Right hindlimb (tissue), 1 donor: ENCODE measurements at places on chromosomes 2 and 18.

DNA sequence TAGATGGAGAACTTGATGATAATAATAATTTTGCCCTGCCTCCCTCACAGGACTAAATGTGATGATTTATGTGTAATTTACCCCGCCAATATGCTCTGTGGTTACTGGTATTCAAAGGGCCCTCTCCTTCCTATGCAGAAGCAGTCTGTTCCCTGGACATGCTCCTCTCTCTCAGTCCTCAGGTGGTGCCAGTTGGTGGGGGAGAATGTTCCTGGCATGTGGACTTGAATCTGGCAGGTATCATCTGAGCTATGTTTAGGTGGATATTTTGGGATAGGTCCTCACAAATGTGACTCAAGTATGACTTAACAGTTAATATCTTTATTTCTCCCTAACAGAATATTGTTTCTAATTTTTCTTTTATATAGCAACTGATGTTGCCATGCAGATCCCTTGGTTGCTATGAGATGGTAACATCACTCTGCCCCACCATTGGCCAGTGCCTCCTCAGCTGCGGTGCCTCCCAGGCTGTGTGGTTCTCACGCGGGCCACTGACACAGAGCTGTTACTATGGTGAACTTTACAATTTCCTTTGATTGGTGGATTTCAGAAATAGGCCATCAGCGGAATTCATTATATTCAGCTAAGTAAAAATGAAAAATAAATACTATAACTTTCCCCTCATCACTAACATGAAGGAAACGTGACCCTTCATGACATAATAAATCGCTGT is 106.7 kb upstream of the PELI1 start:
- peak; percentile 38 for DNase-seq

DNA sequence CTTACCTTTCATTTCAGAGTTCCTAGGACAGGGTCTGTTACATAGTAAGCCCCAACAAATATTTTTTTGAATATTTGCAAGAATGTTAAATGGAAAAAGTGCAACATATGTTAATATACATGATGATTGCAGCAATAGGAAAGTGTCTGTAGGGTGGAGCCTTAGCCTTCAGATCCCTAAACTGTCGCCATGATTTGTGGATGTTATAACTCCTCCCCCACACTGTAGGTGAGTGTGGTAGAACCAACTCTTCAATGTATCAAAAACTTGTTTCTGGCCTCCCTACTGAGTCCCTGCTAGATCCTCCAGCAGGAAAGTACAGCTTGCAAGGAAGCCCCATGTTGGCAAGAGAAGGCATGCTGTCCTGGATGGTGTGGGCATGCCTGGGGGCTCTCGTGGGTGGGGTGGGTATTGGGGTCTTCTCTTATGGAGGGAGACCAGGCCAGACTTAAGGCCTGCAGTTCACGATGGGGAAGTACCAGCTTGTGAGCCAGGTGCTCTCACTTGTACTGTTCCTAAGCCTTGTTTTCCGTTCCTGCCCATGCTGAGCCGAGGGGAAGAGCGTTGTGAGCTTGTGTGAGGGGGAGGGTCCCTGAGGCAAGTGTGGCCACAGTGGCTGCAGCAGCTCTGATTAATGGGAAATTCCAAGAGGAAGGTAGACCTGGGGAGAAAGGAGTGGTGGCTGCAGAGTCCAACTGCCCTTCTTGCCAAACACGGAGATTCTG is 11.4 kb downstream of the FHOD3 start:
- DNase-seq = no peak

DNA sequence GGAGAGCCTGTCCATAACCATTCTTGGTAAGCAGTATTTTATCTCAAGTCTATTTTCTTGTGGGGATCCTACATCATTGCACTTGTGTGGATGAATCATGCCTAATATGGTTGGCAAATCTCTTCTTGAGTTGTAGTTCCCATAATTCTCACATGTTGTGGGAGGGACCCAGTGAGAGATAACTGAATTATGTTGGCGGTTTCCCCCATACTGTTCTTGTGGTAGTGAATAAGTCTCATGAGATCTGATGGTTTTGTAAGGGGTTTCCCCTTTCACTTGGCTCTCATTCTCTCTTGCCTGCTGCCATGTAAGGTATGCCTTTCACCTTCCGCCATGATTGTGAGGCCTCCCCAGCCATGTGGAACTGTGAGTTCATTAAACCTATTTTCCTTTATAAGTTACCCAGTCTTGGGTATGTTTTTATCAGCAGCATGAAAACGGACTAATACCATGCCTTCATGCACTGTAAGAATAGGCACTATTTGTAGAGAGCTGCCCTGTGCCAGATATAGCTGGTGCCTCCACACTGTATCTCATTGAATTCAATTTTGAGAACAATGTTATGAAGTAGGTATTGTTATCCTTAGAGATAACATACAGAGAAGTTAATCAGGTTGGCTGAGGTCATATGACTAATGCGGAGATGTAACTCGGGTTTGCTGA is 148.3 kb downstream of the PLCL1 start:
- DNase-seq = no peak

- DNase-seq = no peak
These were observed 1144.8 kb upstream of the FANCL start for GRCh38 chr2:59385971-59386370.

DNA sequence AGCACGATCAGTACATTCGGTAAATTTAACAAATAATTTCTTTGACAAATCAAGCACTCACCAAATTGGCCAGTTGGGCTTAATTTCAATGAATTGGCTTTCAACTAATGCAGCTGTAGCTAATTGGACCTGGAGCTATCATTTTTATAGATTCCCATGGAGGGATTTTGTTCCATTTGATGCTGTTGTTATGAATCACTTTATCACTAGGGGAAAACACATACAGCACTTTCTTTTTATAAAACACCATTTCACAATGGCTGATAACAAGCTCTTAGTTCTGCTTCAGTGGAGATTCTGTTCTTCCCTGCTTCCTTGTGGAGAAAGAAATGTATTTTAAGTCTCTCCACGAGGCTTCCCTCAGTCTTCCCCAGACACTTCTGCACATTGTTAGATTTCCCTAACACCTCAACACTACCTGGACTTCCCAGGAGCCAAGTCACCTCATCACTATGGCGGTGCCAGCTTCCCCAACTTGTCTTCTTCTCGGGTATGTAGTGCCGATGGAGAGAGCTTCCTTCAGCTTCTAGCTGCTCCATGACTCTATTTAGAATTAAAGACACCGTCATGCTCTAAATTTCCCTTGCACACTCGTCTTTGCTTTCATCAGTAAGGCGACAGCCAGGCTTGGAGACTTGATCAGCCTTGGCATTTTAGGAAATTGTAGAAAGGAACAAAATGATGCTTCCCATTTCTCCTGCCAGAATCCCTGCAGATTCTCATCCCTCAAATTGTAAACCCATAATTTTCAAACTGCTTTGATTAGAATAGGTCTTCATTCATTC is 72.0 kb downstream of the INPP5D start:
- DNase-seq = no peak

- DNase-seq = no peak
These were observed 213.9 kb upstream of the ITGA4 start for GRCh38 chr2:181243319-181243718.

DNA sequence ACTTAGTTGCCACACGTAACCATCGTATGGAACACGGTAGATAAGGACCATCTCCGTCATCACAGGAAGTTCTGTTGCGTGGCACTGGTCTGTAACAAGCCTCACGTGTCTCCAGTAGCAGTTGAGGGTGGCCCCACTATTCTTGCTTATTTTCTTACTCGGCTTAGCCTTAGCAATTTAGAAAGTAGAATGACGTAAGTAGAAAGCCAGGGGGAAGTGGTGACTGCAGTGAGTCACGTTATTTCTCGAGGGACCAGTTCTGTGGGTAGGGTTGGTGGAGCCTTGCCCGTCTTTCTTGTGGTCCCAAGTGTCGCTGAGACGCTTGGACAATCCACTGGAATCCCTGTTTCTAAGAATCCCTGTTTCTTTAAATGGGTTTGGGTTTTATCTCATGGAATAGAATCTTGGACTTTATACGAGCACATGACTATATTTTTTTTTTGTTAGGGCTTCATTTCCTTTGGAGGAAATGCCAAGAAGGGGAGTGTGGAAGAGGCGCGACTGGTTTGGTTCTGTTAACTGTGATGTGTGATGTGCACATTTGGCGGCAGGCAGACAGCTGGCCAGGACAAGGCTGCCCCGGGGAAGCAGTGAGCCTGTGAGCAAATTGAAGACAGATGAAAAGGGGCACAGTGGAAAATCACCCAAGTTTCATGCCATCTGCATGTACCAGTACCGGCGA is 96.2 kb downstream of the CABLES1 start:
- peak; percentile 63 for DNase-seq

DNA sequence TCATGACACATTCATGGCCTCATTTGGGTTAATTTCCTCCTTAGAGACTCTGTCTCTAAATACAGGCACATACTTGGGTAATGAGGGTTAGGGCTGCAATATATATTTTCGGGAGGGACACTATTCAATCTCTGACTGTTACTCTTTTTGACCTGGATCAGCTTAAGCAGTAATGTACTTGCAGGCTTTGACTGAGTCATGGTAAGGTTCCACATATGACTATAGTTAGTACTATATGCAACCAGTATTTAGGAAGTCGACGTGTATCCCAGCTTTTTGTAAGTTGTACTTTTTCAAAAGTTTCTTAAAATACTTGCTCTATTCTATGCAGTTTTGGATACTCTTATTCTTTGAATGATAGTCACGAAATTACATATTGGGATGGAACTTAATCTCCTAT is 37.2 kb upstream of the CDH19 start:
- no peak for DNase-seq

GRCh38 chr2:139201516-139201915 is 421.3 kb upstream of the NXPH2 start:
- no peak for DNase-seq

- peak; percentile 48 for DNase-seq
These were observed 54.5 kb downstream of the SCN2A start for GRCh38 chr2:165293440-165294420.

- DNase-seq = peak; percentile 38
These were observed 267.8 kb downstream of the TSN start for GRCh38 chr2:122023059-122023864.

DNA sequence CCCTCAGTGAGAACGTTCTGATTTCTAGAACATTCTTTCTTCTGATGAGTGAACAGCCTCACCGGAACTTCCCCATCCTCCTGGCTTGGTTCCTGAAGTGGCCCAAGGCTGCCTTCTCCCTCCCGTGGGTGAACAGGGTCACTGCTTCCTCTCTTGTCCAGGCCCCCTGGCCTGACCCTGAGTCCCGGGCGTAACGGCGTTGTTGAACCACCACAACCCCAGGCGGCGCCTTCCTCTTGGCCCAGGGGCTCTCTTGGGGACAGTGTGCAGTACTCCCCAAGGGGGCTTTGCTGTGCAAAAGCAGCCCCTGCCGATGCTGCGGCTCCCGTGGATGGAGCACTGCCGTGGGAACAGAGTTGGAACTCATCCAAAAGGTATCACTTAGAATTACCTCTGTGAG is 147.2 kb downstream of the TSN start:
- DNase-seq = no peak

DNA sequence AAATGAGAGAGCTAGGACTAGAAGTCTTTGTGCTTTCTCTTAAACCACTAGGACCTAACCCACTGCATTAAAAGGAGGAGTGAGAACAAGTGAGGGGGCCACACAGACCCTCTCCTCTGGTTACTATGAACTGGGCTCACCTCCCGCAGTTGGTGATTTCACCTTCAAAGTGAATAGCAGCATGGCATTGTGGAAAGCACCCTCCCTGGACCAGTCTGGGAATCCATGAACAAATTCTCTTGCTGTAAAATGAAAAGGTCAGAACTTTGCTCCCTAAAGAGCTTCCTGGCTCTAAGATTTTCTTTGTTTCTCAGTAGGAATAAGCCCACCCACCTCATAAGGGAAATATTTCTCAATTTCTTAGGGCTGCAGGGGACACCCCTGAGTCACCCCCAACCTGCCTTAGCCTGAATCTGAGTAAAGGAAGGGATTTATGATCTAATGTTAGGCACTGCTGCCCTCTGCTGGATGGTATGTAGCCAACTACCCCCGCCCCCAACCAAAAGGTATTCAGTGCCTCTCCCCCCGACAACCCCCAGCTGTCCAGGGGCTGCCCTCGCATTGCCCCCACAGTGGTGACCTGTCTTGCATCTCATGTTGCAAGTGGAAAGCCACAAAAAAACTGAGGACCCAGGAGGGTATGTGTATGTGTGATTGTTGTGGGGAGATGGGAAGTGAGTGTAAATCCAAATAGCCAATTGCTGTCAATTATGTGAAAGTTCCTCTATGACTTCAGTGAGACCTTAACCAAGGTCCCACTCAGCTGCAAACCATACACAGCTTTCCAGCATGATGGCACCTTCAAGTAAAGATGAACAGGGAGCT is 230.9 kb upstream of the SLC14A2 start:
- DNase-seq = peak; percentile 75

- no peak for DNase-seq
These were observed 32.7 kb downstream of the RAB27B start for GRCh38 chr18:54860941-54861340.

DNA sequence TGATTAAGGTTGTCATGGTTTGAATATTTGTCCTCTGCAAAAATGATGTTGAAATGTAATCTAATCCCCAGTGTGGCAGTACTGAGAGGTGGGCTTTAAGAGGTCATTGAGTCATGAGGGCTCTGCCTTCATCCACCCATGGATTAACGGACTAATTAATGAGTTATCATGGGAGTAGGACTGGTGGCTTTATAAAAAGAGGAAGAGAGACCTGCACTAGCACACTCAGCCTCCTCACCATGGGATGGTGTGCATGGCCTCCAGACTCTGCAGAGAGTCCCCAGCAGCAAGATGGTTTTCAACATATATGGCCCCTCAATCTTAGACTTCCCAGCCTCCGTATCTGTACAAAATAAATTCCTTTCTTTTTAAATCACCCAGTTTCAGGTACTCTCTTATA is 41.0 kb downstream of the DTNB start:
- DNase-seq = no peak

DNA sequence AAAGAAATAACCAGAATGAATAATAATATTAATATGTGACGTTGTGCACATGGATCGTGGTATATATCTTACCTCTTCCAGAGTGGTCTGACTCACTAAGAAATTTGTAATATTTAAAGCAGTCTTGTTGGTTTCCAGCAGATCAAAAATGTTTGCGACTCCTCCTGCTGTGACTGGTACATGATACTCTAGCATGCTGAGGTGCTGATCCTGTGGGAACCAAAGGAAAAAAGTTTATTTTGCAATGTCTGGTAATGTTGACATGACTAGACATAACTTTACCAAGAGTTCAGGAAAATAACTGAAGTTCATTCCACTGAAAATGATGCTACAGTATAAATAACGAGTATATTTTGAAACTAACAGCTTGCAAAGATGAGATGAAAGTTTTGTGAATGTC is 124.5 kb upstream of the BARD1 start:
- no peak for DNase-seq

DNA sequence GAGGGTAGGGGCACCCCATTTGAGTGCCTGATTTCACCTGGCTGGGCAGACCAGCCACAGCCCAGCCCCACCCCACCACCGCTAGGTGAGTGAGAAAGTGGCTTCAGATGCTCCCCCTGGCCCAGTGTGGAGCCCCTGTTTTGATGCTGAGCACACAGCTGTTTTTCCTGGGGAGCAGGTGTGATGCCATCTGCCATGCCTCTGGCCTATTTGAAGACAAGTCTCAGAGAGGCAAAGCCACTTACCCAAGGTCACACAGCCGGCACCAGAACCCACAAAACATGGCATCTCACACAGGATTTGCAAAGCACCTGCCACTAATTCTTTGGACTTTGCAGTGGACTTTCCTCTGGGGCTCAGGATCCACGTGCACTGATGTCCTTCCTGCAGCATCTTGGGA is 131.3 kb downstream of the INHBB start:
- DNase-seq = no peak
